Karpas-422 (cell line): ENCODE measurements at places on chromosomes 3 and 15. TPM values are rescaled to one million over a fixed set of nuclear protein-coding genes. Genes with fewer than 3 reads are reported as not detected.

BCL2A1 gene
- total RNA-seq: 1.4 TPM in 1 of 2 replicates, not detected in the other

AGBL1 gene
- total RNA-seq: not detected in 2 replicates

DNA sequence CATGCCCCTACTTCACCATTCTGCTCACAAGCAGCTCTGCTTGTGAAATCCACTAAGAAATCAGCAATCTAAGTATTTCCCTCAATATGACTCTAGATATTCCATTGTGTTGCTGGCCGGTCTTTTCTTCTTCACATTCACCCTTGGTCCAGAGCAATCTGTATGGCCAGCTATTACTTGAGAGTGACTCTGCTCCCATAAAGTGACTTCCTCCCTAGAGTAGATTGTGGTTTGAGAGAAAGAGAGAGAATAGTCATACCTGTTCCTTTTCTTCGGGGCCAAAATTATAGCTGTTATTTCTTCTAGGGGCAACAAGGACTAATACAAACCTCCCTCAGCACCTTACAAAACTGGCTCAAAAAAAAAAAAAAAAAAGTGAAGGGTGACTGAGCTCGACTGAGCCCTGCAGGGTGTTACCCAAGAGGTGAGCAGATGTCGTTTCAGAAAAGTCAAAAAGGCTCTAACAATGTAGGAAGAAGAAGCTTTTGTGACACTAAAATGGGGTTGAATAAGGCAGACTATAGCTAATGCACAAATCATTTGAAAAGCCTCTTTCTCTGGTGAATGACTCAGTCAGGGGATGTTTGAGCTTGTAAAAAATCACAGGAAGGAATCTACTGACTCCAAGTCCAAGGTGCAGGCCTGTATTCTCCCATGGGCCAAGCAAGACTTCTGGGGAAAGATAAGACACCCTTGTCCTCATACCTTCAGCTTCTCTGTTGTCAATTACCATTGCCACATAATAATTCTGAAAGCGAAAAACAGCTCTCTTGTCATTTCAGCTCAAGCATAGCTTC lies 161.0 kb upstream of the SLC24A5 start:
- H3K4me3 ChIP-seq: no peak overlapping the region
- peaks cover 2% of the 10 kb centered on the region; the same call in 1 of the 2 replicates for H3K4me1 ChIP-seq
- DNase-seq: no peak
- no peaks in the 10 kb centered on the region for H3K36me3 ChIP-seq
- H3K27me3 ChIP-seq: no peaks in the 10 kb centered on the region

DNA sequence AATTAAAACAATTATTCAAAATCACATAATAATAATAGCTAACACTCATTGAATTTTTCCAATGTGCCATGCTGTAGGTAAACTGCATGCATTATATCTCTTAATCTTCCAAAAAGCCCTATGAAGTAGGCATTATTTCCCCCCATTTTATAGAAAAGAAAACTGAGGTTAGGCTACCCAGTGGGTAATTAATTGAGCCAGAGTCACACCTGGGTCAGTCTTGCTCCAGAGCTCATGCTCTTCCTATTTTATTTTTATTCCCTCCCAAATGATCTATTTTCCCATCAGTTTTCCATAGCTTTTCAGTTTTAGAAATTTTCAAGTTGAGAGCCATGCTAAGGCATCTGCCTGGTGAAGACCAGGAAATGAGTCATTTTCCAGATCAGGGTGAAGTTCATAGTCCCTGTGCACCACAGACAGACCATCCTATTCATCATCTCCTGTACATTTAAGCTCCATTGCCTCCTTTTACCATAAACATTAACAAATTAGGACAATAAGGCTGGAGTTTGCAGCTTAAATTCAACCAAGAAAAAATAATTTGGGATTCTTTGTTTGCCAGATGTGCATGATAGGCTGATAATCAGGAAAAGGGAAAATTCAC lies 417.3 kb downstream of the OTOL1 start:
- H3K4me1 ChIP-seq: no peaks in the 10 kb centered on the region
- no peak for DNase-seq
- no peak overlapping the region for H3K27ac ChIP-seq

DNA sequence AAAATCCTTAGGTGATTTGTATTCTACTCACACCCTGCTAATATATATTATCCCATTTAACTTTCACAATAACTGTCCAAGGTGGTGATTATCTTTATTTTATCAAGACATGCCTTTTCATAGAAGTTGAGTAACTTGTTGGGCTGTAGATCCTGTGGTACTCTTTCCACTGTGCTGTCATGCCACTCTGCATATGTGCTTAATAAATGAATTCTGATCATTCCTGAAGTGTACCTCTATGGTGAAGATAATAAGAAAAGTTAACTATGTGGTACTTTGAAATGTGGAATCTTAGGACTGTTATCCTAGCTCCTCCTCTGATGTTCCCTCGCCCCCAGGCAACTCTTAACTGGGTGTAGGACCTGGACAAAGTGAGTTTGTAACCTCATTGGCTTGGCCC lies 5.2 kb downstream of the SNRK start:
- no peak overlapping the region for H3K27ac ChIP-seq
- no peaks in the 10 kb centered on the region for H3K27me3 ChIP-seq
- peaks cover 82% of the 10 kb centered on the region for H3K4me1 ChIP-seq
- H3K4me3 ChIP-seq: no peak overlapping the region
- H3K36me3 ChIP-seq: no peaks in the 10 kb centered on the region

DNA sequence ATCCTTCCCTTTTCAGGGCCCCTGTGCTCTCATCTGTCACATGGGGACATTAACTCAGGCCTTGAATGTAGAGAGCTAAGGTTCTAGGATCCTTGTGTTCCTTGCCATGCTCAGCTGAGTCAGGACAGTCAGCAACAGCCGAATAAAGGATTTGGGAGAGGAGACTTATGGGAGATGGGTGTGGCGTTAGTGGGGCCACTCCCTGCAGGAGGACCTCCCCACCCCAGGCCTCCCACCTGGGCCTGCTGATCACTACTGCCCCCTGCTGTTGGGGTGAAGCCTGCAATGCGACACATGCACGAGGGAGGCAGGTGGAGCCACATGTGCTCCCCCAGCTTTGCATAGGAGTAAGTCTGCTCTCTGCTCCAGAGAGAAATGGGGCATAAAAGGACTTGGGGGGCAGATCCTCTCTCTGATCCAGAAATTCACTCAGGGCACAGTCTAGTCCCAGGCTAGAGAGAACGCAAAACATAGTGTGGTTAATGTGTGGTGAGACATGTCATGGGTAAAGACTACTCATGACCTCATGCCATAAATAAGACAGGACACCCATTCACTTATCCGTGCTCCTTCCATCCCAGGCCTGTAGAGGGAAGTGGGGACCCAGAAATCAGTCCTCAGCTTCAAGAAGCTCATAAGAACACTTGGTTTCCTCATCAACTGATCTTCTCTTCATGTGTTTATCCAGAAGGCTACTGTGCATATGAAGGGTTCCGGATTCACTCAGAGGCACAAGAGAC lies 19.4 kb downstream of the RBP1 start:
- H3K27me3 ChIP-seq: no peaks in the 10 kb centered on the region
- no peak overlapping the region for H3K4me3 ChIP-seq
- H3K4me1 ChIP-seq: peaks cover 10% of the 10 kb centered on the region
- peak; percentile 87 for DNase-seq
- no peak overlapping the region for H3K27ac ChIP-seq
- no peaks in the 10 kb centered on the region for H3K36me3 ChIP-seq

DNA sequence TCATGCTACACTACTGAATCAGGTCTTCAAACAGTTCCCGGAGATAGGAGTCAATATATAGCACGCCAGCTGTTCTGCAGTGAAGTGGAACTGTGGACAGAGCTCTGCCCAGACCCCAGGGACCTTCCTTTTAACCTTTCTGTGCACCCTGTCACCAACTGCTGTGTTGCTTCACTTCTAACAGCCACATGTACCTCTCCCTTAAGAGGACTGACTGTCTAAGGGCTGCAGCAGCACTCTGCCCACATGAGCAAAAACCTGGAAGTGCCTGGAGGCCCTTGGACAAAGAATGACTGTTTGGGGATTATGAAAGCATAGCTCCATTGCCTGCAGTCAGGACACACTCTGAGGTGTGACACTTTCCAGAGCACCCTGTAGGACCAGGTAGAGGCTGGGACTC lies 88.3 kb upstream of the CTNNB1 start:
- no peaks in the 10 kb centered on the region for H3K4me1 ChIP-seq
- H3K27me3 ChIP-seq: no peaks in the 10 kb centered on the region
- DNase-seq: no peak
- no peaks in the 10 kb centered on the region for H3K36me3 ChIP-seq
- H3K4me3 ChIP-seq: no peak overlapping the region

GRCh38 chr15:72198356-72199204 lies 993 bp upstream of the GRAMD2A start:
- no peak for DNase-seq
- no peak overlapping the region for H3K27ac ChIP-seq
- H3K4me1 ChIP-seq: 0 out of 2 replicates have a peak, but pooled peaks cover 2% of the 10 kb centered on the region
- H3K36me3 ChIP-seq: peaks cover 49% of the 10 kb centered on the region
- H3K4me3 ChIP-seq: no peak overlapping the region

DNA sequence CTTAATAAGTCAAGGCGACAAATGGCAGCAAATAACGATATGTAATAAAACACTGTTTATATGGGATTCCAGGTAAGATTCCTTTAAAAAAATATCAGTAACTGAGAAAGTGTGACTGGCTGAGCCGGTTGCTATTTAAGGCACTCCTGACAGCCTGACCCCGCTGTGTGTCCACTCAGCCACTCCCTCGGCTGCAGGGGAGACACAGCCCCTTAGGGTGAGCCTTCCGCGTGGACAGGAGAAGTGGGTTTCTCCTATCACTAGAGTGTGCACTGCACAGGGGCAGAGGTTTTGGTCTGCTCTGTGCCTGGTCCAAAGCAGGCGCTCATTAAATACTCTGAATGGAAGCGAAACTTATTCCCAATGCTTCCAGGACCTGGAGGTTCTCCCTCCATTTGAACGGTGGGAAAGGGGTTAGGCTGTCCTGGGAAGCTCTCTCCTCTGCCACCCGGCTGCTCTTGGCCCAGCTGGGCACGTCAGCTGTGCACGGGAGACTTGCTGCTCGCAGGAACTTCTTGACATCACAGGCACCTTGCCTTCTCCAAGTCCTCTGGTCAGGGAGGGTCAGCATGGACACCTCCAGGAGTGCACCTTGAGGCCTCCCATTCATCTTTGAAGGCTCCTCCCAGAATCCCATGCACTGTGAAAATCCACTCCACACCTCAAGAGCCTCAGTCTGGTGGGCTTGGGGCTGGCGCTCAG lies 43.3 kb upstream of the SLCO2A1 start:
- H3K27ac ChIP-seq: no peak overlapping the region
- no peak for DNase-seq
- H3K27me3 ChIP-seq: no peaks in the 10 kb centered on the region
- no peaks in the 10 kb centered on the region for H3K36me3 ChIP-seq
- H3K4me1 ChIP-seq: no peaks in the 10 kb centered on the region

DNA sequence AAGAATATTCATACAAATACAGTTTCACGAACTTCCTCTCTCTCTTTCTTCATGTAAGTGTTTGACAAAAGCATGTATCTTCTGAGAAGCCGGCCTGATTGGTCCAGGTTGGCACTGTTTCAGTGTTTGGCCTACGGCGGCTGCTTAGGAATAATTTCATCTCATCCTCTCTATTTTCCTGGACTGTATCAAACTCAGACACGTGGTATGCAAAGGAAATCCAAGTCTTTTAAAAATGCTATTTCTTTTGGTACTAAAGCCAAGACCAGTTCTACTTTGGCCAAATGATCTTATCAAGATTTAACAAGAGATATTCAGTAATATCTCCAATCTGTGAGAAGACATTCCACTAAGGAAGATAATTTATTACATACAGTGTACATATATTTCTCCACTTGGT lies 152.8 kb downstream of the TIGIT start:
- peaks cover 20% of the 10 kb centered on the region for H3K4me1 ChIP-seq
- H3K27me3 ChIP-seq: no peaks in the 10 kb centered on the region
- no peak overlapping the region for H3K27ac ChIP-seq
- no peak for DNase-seq
